ENCODE measurements at places on chromosomes 5 and 9. TPM values are rescaled to one million over a fixed set of nuclear protein-coding genes. Genes with fewer than 3 reads are reported as not detected.
A peak's percentile ranks its signal among the peaks of the same experiment; 100 is the strongest.

DNA sequence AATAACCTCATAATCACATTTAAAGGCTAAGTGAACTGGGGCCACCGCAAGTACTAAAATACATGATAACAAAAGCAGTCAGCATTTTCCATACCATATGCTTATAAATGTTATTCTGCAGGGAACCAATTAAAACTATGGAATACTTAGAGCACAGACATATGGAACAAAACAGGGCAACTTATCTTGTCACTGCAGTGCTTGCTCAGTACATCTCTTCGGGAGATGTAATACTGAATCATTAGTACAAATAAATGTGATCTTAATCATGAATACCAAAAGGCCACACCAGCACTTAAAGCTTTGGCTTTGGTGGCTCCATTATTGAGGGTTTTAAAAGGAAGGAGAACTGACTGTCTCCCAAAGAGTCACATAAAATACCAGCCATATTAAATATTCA, 32.1 kb downstream of the PRUNE2 start:
- no peak overlapping the region for H3K27ac ChIP-seq
- no peak for DNase-seq
- no peaks in the 10 kb centered on the region for H3K36me3 ChIP-seq

The PCDHGB6 gene
- 28.7 TPM for total RNA-seq

The LCN15 gene
- total RNA-seq = 0.77 TPM

- H3K27me3 ChIP-seq = peaks cover 100% of the 10 kb centered on the region
- H3K4me1 ChIP-seq = peaks cover 3% of the 10 kb centered on the region
- no peak overlapping the region for H3K27ac ChIP-seq
Measured at GRCh38 chr9:137168904-137169856, 671 bp downstream of the LRRC26 start.

The WNK2 gene
- total RNA-seq = 31.6 TPM

The C5orf15 gene
- total RNA-seq = 64.5 TPM

GRCh38 chr5:72108202-72109061, 1.2 kb downstream of the MAP1B start:
- H3K36me3 ChIP-seq = no peaks in the 10 kb centered on the region
- peaks cover 7% of the 10 kb centered on the region for H3K4me1 ChIP-seq
- peak overlapping the region; percentile 68 for H3K27ac ChIP-seq
- peak; percentile 92 for DNase-seq
- H3K27me3 ChIP-seq = no peaks in the 10 kb centered on the region
- H3K4me3 ChIP-seq = peak overlapping the region; percentile 82

The CAVIN4 gene
- total RNA-seq = 2.4 TPM

The PCDHGA7 gene
- 1.2 TPM for total RNA-seq

DNA sequence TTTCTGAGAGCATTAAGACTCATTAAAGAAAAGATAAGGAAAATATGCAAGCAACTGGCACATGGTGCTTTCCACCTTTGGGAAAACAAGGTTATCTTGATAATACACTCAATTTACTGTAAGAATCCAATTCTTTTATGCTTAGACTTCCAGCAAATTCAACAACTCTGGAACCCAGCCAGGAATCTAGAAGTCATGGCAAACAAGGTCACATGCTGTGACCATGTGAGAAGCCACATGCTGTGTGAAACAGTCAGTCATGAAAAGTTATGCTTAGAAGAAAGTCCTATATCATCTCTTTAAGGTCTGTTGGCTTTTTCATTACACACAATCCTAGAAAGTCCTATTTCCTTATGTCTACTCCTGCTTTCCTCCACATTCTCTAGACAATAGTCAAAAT, 581.8 kb upstream of the C9orf72 start:
- H3K4me1 ChIP-seq = no peaks in the 10 kb centered on the region
- H3K4me3 ChIP-seq = no peak overlapping the region
- H3K27ac ChIP-seq = no peak overlapping the region
- H3K27me3 ChIP-seq = no peaks in the 10 kb centered on the region
- H3K36me3 ChIP-seq = no peaks in the 10 kb centered on the region
- no peak for DNase-seq

DNA sequence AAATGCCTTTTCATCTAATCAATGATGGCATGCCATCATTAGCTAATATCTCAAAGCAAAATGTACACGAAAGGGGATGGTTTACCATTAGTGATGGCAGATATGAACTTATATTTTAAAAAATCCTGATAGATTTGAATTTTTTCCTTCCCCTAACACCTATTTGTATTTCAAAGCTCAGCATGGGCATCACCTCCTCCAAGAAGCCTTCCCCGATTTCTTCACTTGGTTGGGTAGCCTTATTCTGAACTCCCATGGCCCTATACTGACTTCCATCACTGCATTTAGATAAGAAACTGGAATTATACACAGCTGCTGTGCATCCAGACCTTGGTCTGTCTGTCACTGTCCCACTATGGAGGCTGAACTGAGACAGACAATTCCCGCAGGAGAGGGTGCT, 49.6 kb upstream of the FBXW11 start:
- H3K27ac ChIP-seq = no peak overlapping the region
- H3K36me3 ChIP-seq = peaks cover 2% of the 10 kb centered on the region
- H3K27me3 ChIP-seq = no peaks in the 10 kb centered on the region
- no peaks in the 10 kb centered on the region for H3K4me1 ChIP-seq

DNA sequence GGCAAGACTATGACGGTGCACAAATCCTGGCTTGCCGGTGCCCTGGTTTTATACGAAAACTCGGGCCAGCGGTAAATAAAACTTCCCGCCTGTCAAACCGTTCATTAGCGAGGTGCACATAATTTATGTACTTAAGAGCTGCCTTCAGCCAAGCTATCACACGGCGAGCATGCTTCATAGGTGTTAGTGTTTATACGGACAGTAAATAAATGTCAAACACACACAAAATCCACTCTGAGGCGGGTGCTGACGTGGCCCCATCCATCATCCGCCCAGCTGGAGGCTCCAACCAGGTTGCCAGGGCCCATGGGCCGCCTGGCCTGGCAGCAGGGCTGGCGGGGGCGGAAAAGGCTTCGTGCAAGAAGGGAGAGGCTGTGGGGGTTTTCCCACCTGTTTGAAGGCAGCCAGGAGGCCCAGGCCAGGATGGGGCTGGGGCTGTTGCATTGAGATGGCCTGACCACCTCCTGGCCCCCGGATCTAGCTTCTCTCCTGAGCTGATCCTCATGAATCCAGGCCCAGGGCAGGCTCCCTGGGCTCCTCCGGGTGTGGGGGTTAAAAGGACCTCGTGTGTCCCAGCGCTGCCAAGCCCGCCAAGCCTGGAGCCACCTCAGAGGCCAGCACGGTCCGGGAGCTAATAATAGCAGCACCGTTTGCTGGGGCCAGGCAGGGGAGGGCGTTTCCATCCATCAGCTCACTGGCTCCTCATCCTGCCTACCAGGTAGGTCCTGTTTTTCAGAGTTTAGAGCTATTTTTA, 43.2 kb downstream of the BARX1 start:
- H3K4me3 ChIP-seq = no peak overlapping the region
- peaks cover 8% of the 10 kb centered on the region for H3K4me1 ChIP-seq
- peaks cover 6% of the 10 kb centered on the region for H3K27me3 ChIP-seq
- H3K27ac ChIP-seq = no peak overlapping the region
- DNase-seq = peak; percentile 71
- no peaks in the 10 kb centered on the region for H3K36me3 ChIP-seq

GRCh38 chr5:140524003-140524402, 23.5 kb upstream of the EIF4EBP3 start:
- H3K27me3 ChIP-seq = no peaks in the 10 kb centered on the region
- no peak overlapping the region for H3K27ac ChIP-seq
- H3K4me3 ChIP-seq = no peak overlapping the region
- H3K4me1 ChIP-seq = no peaks in the 10 kb centered on the region

The SV2C gene
- 0.24 TPM for total RNA-seq

The PDE6A gene
- not detected for total RNA-seq

- H3K4me1 ChIP-seq = peaks cover 24% of the 10 kb centered on the region
- no peaks in the 10 kb centered on the region for H3K27me3 ChIP-seq
- H3K27ac ChIP-seq = peak overlapping the region; percentile 72
Measured at GRCh38 chr5:149062371-149063016, 368 bp downstream of the SH3TC2 start.

- no peaks in the 10 kb centered on the region for H3K27me3 ChIP-seq
- H3K4me3 ChIP-seq = no peak overlapping the region
- no peak for DNase-seq
- peaks cover 26% of the 10 kb centered on the region for H3K4me1 ChIP-seq
- peaks cover 3% of the 10 kb centered on the region for H3K36me3 ChIP-seq
- H3K27ac ChIP-seq = peak overlapping the region; percentile 85
Measured at GRCh38 chr5:129716651-129717050, 31.2 kb upstream of the MINAR2 start.

The CER1 gene
- total RNA-seq = 1.8 TPM

- H3K4me1 ChIP-seq = peaks cover 12% of the 10 kb centered on the region
- H3K4me3 ChIP-seq = no peak overlapping the region
- no peaks in the 10 kb centered on the region for H3K36me3 ChIP-seq
Measured at GRCh38 chr9:111030492-111030891, 7.8 kb downstream of the LPAR1 start.

The CNTRL gene
- total RNA-seq = 24.6 TPM

GRCh38 chr9:12723409-12724028, 30.3 kb downstream of the TYRP1 start:
- no peak overlapping the region for H3K27ac ChIP-seq
- H3K36me3 ChIP-seq = no peaks in the 10 kb centered on the region
- H3K4me3 ChIP-seq = no peak overlapping the region
- peak; percentile 2 for DNase-seq
- no peaks in the 10 kb centered on the region for H3K27me3 ChIP-seq

DNA sequence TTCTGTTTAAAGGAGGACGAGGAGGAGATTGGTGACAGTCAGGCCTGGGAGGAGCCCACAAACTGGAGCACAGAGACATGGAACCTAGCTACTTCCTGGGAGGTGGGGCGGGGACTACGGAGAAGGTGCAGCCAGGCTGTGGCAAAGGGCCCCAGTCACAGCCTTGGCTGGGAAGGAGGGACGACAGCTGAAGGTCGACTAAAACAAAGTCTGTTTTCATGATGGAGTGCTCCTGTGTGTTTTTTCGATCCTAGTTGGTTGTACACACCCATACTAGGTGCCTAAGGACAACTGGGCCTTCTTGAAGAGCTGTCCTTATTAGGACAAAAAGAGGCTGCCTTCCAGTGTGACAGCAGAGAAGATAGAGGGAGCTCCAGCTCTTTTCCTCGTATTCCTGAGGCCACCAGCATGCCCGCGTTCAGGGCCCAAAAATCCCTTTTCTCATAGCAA, 2.9 kb downstream of the CCDC107 start:
- DNase-seq = peak; percentile 78
- H3K36me3 ChIP-seq = no peaks in the 10 kb centered on the region
- H3K27ac ChIP-seq = peak overlapping the region; percentile 99
- peaks cover 21% of the 10 kb centered on the region for H3K4me1 ChIP-seq
- H3K27me3 ChIP-seq = no peaks in the 10 kb centered on the region
- no peak overlapping the region for H3K4me3 ChIP-seq

DNA sequence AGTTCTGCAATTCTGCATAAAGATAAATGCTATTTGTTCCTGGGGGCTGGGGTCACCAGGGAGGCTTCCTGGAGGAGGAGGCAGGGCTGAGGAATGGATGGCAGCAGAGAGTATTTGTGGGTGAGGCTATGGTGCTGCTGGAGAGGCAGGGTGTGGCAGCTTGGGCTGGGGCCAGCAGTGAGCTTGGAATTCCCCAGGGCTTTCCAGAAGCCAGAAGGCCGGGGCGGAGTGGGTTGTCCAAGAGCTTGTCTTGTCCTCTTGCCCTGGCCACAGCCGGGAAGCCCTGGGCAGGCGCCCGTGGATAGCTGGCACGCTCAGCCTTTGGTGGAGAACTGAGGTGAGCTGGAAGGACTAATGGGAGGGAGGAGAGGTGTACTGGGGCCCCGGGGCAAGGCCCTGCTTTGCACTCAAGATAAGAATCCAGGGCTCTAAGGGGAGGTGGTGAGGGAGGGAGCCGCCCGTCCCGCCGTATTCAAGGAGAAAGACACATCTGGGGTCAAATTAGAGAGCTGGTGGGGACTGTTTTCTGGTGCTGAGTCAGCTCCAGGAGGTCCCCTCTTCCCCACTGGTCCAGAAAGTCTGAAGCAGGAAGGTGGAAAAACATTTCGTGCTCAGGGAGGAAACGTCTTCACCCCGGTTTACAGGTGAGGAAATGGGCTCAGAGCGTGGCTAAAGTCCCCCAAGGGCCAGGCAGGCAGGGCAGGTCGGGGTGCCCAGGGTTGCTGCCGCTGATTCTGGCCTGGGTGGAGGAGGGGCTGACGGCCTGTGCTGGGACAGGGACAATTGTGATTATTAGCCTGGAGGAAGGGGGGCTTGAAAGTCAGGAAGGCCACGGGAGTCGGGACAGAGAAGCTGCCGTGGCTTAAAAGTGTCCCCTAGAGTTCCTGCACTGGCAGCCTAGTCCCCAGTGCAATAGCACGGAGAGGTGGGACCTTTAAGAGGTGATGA, 26.9 kb upstream of the CNOT6 start:
- H3K27me3 ChIP-seq = no peaks in the 10 kb centered on the region
- H3K4me3 ChIP-seq = no peak overlapping the region
- H3K27ac ChIP-seq = peak overlapping the region; percentile 84
- H3K36me3 ChIP-seq = no peaks in the 10 kb centered on the region
- peaks cover 23% of the 10 kb centered on the region for H3K4me1 ChIP-seq

DNA sequence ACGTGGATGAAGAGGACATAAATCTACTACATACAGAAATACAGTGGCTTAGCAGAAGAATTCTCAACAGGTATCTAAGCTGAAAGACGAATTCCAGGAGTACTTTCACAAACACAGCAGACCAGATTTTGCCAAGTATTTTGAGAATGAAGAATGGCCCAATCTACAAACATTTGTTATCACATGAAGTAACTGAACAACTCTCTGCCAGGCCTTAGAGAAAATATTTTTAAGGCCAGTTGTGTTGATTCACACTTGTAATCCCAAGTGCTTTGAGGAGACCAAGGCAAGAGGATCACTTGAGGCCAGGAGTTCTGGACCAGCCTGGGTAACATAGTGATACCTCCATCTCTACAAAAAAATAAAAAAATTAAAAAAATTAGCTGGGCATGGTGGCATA, 14.3 kb downstream of the AGTPBP1 start:
- peak overlapping the region; percentile 4 for H3K27ac ChIP-seq
- H3K4me1 ChIP-seq = no peaks in the 10 kb centered on the region
- H3K36me3 ChIP-seq = no peaks in the 10 kb centered on the region
- H3K4me3 ChIP-seq = no peak overlapping the region

- H3K27me3 ChIP-seq = no peaks in the 10 kb centered on the region
- H3K4me3 ChIP-seq = no peak overlapping the region
- DNase-seq = peak; percentile 54
- no peaks in the 10 kb centered on the region for H3K36me3 ChIP-seq
Measured at GRCh38 chr5:132425009-132425937, 55.8 kb downstream of the SLC22A5 start.

The C5orf58 gene
- not detected for total RNA-seq

- H3K36me3 ChIP-seq = no peaks in the 10 kb centered on the region
- peaks cover 18% of the 10 kb centered on the region for H3K4me1 ChIP-seq
- H3K27ac ChIP-seq = no peak overlapping the region
- H3K27me3 ChIP-seq = no peaks in the 10 kb centered on the region
- DNase-seq = no peak
Measured at GRCh38 chr9:121999556-121999955, 93.6 kb downstream of the TTLL11 start.

The C1QTNF3 gene
- 4.6 TPM for total RNA-seq

DNA sequence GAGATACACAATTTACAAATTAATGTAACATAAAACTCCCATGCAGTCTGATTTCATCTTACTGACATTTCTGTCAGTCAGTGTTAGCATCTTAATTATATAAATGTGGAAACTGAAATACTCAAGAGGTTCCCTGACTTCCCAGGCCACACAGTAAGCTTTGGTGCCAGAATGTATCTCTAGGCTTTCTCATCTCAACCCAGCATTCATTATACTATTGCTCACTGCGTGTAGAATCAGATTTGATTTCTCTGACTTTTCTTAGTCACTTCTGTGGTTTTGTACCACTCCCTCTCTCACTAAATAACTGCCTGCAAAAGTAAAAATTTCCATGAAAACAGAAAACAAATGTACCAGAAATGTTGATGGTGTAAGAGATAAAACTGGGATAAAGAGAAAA, 31.7 kb upstream of the CDKN2B start:
- H3K4me1 ChIP-seq = no peaks in the 10 kb centered on the region
- no peak for DNase-seq
- H3K4me3 ChIP-seq = no peak overlapping the region
- peaks cover 3% of the 10 kb centered on the region for H3K27me3 ChIP-seq
- no peaks in the 10 kb centered on the region for H3K36me3 ChIP-seq

The OTP gene
- not detected for total RNA-seq

The NR5A1 gene
- total RNA-seq = 0.12 TPM

The C5orf46 gene
- not detected for total RNA-seq

Measured in cardiac muscle cell (in vitro differentiated cells and primary cell).